ENCODE measurements at places on chromosomes 4 and X.
A peak's percentile ranks its signal among the peaks of the same experiment; 100 is the strongest.

GRCh38 chr4:84319124-84319523 lies 180.0 kb downstream of the NKX6-1 start:
- no peak for DNase-seq

GRCh38 chrX:149871940-149872339 lies 9.0 kb upstream of the MAGEA8 start:
- no peak for DNase-seq

DNA sequence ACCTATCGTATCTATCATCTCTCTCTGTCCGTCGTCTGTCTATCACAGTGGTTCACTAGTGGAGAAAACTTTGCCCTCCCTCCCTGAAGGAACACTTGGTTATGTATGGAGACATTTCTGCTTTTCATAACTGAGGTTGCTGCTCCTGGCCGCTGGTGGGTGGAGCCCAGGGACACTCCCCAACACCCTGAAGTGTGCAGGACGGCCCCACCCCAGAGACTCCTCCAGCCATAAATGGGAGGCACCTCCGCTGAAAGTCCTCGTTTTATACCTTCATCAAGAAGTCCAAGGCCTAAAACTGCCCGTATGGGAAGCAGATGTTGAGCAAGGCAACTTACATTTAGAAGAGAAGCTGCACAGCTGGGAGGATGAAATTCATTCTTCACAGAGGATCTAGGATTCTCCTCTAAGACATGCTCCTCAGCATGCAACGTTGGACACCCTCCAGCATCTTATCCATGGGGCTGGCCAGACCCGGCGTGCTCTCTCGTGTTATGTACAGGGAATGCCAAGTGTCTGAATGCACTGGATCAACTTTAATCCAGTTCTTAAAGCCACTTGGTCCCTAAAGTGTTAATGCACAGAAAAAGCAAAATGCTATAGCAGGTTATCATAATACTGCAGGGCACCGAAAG lies 43.5 kb downstream of the PRKX start:
- DNase-seq, result no peak

GRCh38 chr4:112516471-112517066 lies 589 bp upstream of the NEUROG2 start:
- no peak for DNase-seq

GRCh38 chr4:4443821-4444220 lies 56.9 kb downstream of the NSG1 start:
- DNase-seq, result no peak

GRCh38 chr4:7156328-7156727 lies 36.0 kb upstream of the SORCS2 start:
- no peak for DNase-seq

- DNase-seq, result no peak
Observed at GRCh38 chrX:11589641-11590040, 76.1 kb downstream of the ARHGAP6 start.

- no peak for DNase-seq
Observed at GRCh38 chrX:38847206-38847902, 46.1 kb downstream of the MID1IP1 start.

DNA sequence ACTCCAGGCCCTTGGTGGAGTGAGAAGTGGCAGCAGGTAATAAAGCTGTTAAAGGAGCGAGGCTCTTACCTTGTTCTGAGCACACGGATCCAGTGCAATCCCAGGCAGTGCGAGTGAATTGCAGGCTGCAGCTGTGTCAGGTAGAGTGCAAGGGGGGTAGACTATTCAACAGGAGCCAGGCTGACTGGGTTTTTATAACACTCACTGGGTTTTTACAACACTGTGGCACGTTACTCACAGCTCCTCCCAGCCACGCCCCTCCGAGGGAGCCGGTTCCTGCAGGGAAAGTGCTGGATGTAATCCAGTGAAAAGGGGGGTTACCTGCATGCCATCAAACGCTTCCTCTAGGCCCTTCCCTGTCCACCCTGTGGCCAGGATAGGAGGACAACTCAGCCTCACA lies 358 bp downstream of the FGFBP1 start:
- DNase-seq, result no peak

GRCh38 chrX:104108955-104109354 lies 3.4 kb upstream of the ZCCHC18 start:
- no peak for DNase-seq

DNA sequence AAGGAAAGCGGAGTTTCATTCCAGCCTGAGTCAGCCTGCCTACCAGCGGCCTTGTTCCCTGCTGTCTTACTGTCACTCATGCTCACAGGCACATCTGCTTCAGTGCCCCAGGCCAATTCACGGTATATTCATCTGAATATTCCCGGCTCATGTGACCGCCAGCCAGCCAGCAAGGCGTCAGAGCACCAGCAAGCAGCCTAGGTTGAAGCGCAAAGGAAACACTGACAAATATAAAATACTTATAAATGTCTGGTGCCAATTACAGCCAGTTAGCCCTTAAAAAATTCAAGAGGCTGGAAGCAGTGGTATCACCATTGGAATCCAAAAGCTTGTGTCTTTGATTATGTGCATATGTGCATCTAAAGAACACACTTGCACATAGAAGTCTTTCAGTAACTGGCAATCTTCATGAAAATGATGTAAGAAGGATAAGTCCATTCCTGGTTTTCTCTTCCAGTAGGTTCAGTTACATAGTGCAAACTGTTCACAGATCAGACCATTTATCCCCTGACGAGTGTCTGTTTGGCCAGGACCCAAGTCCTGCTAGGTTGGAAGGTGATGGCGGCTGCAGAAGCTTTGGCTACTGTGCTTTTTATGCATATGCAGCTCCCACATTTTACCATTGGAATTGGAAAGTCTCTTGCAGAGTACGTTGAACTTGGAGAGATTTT lies 61.3 kb downstream of the LUZP4 start:
- no peak for DNase-seq

- DNase-seq, result no peak
Observed at GRCh38 chrX:130555341-130555740, 153.6 kb downstream of the RBMX2 start.

- no peak for DNase-seq
Observed at GRCh38 chrX:153871451-153871850, 14.5 kb downstream of the L1CAM start.

GRCh38 chr4:185286571-185286970 lies 77.2 kb downstream of the SNX25 start:
- no peak for DNase-seq

GRCh38 chr4:45663003-45663402 lies 460.9 kb downstream of the GABRG1 start:
- peak; percentile 19 for DNase-seq

GRCh38 chrX:45196701-45197100 lies 4.0 kb downstream of the DIPK2B start:
- no peak for DNase-seq

- DNase-seq, result no peak
Observed at GRCh38 chr4:174613979-174614378, 91.7 kb upstream of the HPGD start.

DNA sequence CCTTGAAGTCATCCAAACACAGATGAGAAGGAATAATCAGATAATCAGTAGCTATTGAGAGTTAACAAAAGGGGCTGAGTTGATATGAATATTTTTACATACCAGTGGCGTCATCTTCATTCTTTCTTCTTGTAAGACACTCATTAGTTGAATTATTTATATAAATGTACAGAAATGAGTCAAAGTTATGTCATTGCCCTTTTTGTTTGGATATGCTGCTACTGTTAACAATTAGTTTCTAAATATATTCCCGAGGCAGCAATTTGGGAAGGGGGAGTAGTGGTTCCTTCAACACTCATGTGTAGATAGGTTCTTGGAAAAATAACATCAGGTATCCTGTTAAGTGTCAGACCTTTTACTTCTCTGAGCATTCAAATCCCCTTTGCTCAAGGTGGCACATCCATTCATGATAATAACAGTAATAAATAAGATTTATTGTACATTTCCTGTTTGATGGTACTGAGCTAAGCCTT lies 436.6 kb downstream of the SPRY1 start:
- DNase-seq, result no peak

DNA sequence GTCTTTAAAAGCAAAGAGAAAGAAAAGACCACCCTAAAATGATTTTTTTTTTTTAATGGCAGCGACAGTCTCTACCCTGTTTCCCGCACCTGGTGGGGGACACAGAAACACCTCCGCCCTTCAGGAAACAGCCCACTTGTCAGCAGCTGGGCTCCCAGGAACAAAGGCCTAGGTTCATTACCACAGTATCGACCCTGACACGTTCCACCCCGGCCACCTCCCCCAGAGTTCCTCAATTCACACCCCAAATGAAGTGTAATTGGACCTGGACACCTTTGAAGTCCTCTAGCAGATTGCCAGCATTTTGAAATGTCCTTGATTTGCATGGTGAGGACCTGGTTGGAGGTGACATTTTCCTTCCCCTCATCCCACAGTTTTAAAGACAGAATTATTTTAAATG lies 175.0 kb upstream of the BCOR start:
- DNase-seq, result no peak

DNA sequence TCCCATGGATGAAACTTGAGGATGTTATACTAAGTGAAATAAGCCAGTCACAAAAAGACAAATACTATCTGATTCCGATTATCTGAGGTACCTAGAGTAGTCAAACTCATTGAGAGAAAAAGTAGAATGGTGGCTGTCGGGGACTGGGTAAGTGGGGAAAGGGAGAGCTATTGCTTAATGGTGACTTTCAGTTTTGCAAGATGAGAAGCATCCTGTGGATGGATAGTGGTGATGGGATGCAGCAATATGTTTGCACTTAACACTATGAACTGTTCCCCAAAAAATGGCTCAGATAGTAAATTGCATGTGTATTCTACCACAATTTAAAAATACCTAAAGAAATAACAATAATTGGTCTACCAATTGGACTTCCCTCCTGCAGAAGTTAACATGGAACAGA lies 181.5 kb downstream of the SHROOM3 start:
- DNase-seq, result no peak

DNA sequence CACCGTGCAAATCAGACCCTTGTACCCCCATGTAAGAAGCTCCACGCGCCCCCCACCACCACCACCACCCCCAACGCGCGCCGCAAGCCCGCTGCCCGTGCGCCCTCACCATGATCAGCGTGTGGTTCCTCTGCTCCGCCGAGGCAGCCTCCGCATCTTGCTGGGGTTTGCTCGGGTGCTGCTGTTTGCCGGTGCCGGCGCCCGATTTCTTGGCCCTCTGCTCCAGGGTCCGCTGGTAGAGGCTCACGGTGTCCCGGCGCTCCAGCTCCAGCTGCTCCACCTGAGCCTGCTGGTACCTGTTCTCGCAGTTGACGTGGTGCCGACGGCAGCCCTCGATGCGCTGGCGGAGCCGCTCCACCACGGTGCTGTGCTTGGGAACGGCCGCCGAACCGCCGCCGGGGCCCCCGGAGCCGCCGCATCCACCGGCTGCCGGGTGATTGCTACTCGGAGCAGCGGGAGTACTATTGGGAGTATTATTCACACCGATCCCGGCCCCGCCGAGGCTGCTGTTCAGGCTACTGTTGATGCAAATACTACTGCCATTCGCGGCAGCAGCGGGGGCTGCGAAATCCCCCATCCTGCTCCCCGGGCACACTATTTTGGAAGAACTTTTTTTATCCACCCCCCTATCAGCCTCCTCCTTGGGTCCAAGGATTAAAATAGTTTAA lies 1.1 kb downstream of the MAML3 start:
- peak; percentile 49 for DNase-seq

DNA sequence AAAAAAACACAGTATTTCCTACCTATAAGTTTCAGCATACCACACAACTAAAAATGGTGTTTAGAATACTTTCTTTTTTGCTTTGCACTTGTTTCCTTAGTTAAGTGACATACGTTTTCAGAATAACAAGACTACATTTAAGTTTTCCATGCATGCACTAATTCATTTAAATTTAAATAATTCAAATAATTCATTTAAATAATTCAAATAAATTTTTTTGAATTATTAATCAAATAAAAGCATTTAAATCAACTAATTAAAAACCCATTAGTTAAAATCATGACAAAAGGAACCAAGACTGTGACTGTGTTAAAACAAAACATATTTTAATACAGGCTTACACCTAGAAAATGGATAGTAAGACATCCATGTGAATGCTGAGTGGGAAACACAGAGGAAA lies 12.8 kb downstream of the ANXA5 start:
- no peak for DNase-seq

- DNase-seq, result no peak
Observed at GRCh38 chr4:141142423-141142822, 9.2 kb upstream of the RNF150 start.

GRCh38 chr4:47703956-47704355 lies 133.9 kb downstream of the CORIN start:
- DNase-seq, result no peak

- DNase-seq, result no peak
Observed at GRCh38 chr4:26071688-26072087, 157.7 kb downstream of the SMIM20 start.

DNA sequence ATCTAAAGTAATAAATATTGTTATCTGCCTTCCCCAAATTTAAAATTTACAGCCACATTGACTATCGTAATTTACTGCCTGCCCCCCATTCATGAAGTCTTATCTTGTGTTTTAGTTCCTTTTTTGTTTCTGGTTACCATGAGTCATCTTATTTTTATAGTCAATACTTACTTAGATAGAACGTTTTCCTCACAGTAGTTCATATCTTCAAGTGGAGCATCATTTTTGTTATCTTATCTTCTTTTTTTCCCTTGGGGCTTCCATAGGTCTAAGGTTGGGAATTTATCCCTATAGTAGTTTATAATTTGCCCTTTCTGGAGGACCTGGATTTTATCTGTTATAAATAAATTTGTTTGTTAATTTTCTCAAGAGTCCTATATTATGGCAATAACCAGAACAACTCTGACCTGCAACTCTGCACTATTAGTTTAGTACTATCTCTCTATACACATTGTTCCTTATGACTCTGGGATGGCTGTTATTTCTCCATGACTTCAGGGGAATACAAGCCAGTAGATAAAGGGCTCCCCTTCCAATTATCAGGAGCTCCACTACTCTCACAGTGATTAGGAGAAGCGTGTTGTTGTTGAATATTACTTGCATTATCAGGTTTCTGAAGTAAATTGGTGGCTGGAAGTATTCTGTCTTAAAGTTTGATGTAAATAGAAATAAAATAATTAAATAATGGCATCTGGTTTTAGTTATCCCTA lies 330.6 kb downstream of the GALNTL6 start:
- no peak for DNase-seq

GRCh38 chr4:41199788-41200187 lies 14.6 kb downstream of the APBB2 start:
- no peak for DNase-seq

- DNase-seq, result no peak
Observed at GRCh38 chrX:97290199-97290598, 406.5 kb downstream of the RPA4 start.

- no peak for DNase-seq
Observed at GRCh38 chr4:76902233-76902890, 4.4 kb upstream of the SOWAHB start.

GRCh38 chrX:1167466-1167865 lies 45.0 kb downstream of the CRLF2 start:
- no peak for DNase-seq

- DNase-seq, result no peak
Observed at GRCh38 chr4:139144911-139145551, 32.0 kb downstream of the ELF2 start.

- peak; percentile 42 for DNase-seq
Observed at GRCh38 chr4:75513526-75514130, 575 bp downstream of the RCHY1 start.

GRCh38 chr4:24236532-24236931 lies 346.7 kb upstream of the PPARGC1A start:
- DNase-seq, result no peak
